ENCODE measurements at places on chromosomes 2 and 18.
A peak's percentile ranks its signal among the peaks of the same experiment; 100 is the strongest.

DNA sequence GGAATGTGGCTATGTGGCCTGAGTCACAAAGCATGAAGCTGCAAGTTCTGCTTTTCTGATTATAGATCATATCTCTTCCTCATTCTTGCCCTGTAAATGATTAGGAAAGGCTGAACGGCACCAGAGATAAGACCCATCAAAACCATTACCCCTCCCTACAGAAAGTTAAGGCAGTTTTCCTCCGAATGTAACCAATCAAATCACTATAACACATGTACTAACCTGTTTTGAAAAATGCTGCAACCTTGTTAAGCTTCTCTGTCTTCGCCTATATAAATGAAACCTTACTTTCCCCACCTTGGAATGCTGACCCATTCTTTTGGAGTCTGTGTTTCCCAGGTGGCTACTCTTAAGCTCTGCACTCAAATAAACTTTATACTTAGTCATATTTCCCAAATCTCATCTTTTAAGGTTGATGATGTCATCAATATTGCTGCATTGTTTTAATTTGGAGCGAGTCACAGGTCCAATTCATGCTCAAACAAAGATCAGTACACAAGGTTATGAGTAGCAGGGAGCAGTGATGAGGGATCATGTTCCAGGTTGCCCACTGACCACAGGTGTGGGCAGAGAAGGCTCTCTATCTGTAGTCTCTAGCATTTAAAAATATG lies 662.3 kb downstream of the IRS1 start:
- no peak for DNase-seq

- DNase-seq: no peak
Measured at GRCh38 chr2:10137053-10137843, 14.7 kb downstream of the RRM2 start.

- peak; percentile 62 for DNase-seq
Measured at GRCh38 chr2:66929632-66930338, 467.3 kb upstream of the ETAA1 start.

- DNase-seq: no peak
Measured at GRCh38 chr18:48371854-48372602, 37.2 kb downstream of the ZBTB7C start.

DNA sequence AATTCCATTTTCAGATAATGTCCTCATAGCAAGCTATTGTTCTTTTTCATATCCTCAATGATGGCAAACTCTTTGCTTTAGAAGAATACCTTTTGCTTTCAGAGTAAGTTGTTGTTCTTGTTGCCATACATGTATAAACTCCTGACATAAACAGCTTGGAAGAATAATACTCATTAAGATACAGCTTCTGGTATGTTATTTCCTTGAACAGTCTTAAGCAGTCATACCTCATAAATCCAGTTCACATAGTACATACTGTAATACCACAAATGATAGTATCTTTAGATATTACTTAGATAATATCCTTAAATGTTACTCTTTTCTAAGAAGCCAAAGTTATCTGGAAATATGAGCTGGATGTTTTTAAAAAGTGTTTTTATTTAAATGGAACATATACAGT lies 23.2 kb downstream of the METTL8 start:
- no peak for DNase-seq

- no peak for DNase-seq
Measured at GRCh38 chr2:66865161-66865560, 430.2 kb downstream of the MEIS1 start.
